ENCODE measurements at places on chromosomes 5 and 9.

DNA sequence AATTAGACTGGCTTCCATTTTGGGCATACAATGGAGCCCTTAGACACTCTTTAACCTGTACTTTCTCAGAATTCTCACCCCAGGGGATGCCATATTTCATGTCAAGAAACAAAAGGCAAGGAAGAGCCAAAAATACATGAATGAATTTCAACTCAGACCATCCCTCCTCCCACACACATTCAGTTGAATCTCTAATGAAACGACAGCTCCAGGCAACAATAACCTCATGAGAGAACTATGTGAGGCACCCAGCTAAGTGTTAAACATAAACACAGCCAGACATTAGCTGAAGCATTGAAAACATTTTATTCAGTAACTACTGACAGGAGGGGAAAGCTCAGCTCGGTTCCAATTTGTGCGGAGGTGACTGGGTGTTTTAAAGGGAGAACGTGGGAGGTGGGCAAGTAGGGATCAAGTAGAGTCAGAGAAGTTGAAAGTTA, 1359.1 kb upstream of the CDH9 start:
- peak; percentile 13 for DNase-seq

DNA sequence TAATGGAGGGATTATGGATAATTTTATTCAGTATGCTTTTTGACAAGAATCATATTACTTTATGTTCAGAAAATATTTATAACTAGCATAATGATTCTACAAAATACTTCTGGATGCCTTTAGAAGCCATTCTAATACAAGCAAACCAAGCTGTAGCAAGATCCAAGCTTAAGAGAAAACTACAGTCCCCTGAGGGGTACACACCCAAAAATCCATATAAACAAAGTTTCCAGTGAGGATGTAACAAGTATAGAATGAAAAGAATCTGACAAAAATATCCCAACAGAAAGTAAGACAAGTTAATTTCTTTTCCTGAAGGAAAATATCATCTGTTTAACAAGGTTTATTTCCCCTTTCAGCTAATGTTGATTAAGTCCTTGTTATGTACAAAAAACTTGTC, 53.9 kb downstream of the MLLT3 start:
- no peak for DNase-seq

- no peak for DNase-seq
Observed at GRCh38 chr5:115988002-115988401, 25.7 kb downstream of the LVRN start.

DNA sequence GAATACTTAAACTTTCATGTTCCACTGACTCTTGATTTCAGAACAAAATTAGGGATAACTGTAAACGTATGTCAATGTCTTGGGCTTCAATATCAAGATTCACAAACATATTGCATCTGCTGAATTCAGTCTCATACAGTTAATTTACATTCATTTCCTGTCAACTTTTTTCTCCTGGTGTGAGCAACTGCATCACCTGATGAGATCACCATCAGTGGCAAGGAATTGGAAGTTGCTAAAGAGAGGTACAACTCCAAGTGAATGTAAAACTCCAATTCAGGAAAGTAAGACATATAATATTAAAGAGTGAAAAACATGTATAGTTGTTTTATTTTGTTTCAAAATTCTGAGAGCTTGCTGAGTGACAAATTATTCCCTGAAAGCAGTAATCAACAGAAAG, 1336.2 kb upstream of the C9orf72 start:
- DNase-seq, result no peak

- no peak for DNase-seq
Observed at GRCh38 chr5:168947212-168947868, 353.6 kb downstream of the SLIT3 start.

DNA sequence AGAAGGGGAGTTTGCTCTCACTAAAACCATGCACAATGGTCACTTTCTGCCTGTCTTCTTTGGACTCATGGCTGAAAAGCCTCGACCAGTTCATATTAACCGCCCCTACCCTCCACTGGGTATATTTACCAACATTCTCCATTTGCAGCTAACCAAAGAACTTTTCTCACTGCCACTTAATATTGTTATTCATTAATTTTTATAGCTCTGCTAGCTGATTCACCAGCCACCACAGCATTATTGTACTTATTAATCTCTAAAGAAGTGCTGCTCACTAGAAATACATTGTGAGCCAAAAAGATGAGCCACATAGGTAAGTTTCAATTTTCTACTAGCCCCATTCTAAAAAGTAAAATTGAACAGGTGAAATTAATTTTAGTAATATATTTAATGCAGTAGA, 33.4 kb upstream of the SMIM32 start:
- no peak for DNase-seq

DNA sequence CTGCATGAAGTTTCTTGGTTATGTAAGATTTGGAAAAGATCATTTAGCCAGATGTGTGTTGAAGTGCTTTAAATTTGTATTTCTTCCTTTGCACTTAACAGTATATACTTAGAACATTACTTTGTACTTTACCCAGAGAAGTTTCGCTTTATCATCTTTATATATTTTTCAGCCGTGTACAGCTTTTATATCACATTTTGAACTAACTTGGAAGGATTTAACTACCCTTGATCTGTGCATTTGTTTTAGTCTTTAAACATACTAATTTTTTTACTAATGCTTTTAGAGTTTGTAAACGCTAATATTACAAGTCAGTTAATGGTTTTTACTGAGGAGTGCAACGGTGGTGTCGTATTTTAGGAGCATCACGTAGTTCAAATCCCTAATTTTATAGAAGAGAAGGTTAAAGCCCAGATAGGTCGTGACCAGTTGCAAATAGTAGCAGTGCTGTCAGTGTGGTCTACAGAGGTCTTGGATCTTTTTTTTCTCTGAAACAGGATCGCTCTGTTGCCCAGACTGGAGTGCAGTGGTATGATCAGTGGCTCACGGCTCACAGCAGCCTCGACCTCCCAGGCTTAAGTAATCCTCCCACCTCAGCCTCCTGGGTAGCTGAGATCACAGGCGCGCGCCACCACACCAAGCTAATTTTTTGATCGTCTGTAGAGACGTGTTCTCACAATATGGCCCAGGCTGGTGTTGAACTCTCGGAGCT, 2.0 kb downstream of the MATR3 start:
- DNase-seq, result no peak

DNA sequence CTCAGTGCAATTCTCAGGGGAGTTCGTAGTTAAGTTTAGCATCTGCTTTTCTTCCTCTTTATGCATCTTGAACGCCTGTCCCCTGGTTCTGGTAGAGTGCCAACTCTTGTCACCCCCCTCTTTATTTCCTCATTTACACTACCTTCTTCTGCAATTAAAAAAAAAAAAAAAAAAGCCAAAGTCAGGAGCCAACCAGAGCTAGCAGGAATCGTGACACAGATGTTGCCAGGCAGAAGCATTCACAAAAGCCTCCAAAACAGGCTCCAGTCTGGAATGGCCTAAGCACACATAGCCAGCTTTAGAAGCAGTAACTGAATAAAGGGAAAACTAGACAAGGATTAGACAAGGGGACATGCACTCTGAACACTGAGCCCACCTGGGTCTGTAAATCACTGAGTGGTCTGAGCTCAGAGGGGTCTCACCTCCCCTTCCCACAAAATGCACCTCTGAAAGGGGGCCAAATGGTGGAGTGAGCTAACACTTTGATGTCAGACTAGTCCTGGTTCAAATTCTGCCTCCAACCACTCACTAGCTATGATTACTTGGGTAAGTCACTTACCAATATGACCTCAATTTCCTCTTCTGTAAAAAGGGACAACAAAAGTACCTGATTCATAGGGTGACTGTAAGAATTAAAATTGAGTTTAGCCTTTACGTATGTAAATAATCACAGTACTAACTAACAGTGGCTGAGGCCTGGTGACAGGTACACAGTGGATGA, 2.0 kb downstream of the CD74 start:
- peak; percentile 60 for DNase-seq

GRCh38 chr9:105425816-105426433, 21.9 kb upstream of the FSD1L start:
- no peak for DNase-seq

- DNase-seq, result no peak
Observed at GRCh38 chr5:82396871-82397514, 118.8 kb upstream of the RPS23 start.

- no peak for DNase-seq
Observed at GRCh38 chr5:37086466-37087173, 162.6 kb downstream of the CPLANE1 start.

GRCh38 chr5:137659209-137659608, 76.7 kb downstream of the KLHL3 start:
- no peak for DNase-seq

DNA sequence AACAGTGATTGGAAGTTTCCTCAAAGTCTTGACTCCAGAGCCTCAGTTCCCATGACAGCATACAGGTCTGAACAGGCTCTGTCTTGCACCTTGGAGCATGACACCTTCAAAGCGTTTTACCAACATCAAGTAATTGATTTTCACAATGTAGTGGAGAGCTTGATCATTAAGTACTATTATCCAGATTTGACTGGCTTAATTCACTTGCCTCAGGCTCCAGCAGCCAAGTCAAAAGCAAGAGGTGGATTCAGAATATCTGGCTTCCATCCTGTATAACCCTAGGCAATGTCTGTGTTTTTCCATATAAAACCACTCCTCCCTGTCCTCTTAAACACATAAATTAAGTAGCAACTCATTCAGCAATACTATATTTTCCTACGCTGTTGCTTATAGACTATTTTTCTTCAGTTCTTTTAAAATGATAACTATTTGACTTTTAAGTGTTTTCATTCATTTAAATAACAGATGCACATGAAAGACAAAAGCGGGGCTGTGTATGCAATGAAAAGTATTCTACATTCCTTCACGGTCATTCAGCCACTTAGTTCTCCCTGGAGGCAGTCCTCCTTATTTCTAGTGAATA, 150.8 kb upstream of the RANBP3L start:
- DNase-seq, result no peak

DNA sequence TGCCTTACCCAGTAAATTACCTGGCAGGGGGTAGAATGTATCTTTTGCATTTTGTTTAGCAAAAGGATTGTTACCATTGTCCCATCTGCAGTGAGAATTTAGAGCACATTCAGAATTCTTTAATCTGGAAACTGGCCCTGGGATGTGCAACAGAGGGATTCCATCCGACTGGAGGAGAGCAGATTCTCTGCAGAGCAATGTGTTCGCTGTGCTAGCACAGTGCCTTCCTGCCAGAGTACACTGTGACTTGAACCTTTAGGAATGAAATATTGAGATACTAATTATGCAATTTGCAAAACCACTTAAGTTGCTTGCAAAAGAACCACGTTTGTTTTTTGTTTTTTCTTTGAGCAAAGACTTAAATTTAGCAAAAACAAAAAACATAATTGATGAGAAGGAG, 22.5 kb upstream of the DMRT1 start:
- DNase-seq, result no peak

DNA sequence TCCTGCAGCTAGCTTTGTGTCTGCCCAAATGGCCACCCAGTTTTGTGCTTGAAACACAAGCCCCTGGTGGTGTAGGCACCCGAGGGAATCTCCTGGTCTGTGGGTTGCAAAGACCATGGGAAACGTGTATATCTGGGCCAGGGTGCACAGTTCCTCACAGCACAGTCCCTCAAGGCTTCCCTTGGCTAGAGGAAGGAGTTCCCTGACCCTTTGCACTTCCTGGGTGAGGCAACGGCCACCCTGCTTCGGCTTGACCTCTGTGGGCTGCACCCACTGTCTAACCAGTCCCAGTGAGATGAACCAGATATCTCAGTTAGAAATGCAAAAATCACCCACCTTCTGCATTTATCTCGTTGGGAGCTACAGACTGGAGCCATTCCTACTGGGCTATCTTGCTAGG, 865.0 kb upstream of the ACO1 start:
- no peak for DNase-seq

- DNase-seq, result no peak
Observed at GRCh38 chr5:41695920-41696582, 174.2 kb downstream of the OXCT1 start.

GRCh38 chr5:169609716-169610115, 26.1 kb downstream of the SPDL1 start:
- DNase-seq, result no peak

DNA sequence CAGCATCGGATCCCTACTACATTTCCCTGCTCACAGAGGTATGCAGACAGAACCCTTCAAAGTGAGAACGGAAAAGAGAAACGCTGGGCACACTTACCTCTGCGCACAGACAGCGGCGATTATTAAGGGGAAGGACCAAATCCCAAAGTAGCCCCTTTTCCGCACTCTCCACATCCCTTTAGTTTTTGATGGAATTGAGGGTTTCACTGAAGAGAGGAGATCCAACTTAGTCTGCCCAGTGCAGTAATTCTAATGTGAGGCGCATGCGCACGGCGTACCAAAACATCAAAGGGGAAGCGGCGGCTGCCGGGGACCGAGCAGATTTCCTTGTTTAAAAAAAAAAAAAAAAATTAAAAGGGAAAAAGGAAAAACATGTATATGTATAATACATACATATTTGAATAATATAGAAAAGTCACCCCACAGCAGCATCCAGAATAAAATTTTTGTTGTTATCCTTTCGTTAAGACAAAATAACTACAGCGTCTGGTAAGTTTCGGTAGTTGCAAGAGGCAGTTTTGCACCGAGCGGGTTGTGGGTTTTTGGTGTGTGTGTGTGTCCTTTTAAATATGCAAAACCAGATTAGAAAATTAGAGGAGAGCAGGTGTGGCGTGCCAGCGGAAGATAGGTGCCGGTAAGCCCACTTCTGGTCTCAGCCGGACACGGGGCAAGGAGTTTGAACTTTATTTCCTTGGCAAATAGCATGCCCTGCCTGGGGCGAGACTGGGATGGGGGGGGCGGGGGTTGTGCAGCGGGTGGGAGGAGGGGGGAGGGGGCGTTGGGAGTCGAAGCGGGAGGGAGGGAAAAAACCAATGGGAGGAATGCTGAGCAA, at the start of gene GABRB2:
TSS of gene GABRB2 (minus strand) at position 256 of the 832 bp plus-strand sequence. CDS start at position 174, 82 bp downstream.
- DNase-seq, result peak; percentile 46

- no peak for DNase-seq
Observed at GRCh38 chr9:123322273-123323195, 33.5 kb upstream of the CRB2 start.

DNA sequence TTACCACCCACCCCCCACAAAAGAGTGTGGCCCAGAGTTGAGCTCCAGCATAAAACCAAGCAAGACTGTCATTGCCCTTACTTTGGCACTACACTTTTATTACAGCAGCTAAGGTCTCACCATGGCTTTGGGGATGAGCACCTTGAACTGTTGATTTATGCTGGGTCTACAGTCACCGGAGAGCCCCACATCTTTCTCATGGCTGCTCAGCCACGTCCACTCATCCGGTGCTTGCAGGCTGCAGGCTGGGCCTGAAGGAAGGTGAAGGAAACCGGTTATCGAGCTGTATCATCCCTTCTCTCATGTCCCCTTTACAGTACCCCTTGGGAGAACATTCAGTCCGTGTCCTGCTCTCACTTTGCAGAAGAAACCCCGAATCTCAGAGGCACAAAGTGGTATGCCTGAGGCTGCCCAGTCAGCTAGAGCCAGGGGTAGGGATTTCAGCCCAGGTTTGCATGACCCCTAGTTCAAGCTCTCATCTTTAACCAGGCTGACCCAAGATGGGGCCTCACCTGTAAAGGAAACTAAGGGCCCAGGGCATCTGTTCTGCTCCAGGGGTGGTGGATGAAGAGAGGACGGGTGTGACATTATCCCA, 11.6 kb downstream of the TMOD1 start:
- no peak for DNase-seq

DNA sequence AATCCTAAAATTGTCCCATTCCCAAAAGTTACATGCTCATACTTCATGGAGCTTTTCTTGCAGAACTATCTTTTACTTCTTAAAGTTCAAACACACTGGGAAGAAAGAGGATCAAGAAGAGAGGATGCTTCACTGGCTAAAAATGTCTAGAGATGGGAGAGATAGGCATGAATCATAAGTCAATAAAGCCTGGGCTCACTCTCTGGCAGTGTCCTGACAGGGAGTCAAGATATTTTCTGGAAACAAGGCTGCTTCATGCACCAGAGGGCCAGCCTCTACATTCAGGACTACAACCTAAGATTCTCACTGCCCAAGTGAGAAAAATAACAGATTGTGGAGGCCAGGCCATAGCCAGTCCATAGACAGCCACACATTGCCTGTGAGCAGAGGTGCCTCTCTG, 1358.4 kb downstream of the EFNA5 start:
- DNase-seq, result no peak
